ENCODE measurements at places on chromosomes 2 and 18.

- no peak for DNase-seq
Observed at GRCh38 chr2:127320586-127321275, 26.8 kb upstream of the ERCC3 start.

- DNase-seq: no peak
Observed at GRCh38 chr2:28407976-28408690, 15.5 kb downstream of the FOSL2 start.

DNA sequence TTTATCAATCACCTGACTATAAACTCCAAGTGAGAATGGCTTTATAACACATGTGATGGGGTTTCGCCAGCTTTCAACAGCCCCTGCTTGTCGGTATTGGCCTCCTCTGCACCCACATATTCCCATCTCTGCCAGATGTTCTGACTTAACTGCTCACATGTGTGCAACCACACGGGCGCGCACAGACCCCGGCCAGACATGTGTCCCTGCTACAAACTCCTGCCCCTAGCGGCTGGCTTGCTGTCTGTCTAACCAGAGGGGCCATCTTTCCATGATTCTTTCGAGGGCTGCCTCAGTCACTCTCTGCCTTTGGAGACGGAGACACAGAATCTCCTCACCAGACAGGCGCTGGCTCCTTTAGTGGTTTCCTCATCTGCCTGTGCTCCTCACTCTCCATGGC lies 15.3 kb downstream of the STON1 start:
- no peak for DNase-seq

- no peak for DNase-seq
Observed at GRCh38 chr18:7677001-7677400, 109.9 kb downstream of the PTPRM start.

DNA sequence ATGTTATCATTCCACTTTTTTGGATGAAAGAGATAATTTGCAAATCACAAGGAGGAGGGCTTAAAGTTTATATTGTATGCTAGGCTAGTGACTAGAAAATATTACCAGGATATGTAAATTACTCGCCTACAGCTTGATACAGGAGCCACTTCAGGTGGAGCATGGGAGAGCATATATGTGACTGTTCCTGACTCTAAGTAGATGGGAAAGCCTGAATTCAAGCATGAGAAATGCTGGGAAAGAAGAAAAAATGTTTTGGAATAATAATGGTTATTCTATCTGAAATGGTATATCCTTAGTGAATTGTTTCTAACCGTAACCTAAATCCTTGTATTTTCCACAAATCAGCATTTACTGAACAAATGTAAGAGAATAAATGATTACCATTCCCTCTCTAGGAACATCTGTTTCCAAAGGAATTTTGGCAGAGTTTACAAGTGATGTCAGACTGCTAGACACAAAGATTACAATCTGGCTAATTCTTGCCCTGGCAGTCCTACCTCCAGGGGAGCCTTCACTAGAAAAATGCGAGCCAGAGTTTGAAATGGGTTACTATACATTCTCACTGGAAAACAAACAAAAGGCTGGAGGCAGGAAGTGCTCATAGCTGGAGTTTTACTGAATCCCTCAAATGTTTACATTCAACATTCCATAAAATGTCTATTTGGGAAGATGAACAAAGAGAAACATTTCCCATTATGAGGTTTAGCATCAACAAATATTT lies 129.4 kb upstream of the MAPRE2 start:
- DNase-seq: no peak

- no peak for DNase-seq
Observed at GRCh38 chr2:134927195-134927594, 8.6 kb downstream of the CCNT2 start.

DNA sequence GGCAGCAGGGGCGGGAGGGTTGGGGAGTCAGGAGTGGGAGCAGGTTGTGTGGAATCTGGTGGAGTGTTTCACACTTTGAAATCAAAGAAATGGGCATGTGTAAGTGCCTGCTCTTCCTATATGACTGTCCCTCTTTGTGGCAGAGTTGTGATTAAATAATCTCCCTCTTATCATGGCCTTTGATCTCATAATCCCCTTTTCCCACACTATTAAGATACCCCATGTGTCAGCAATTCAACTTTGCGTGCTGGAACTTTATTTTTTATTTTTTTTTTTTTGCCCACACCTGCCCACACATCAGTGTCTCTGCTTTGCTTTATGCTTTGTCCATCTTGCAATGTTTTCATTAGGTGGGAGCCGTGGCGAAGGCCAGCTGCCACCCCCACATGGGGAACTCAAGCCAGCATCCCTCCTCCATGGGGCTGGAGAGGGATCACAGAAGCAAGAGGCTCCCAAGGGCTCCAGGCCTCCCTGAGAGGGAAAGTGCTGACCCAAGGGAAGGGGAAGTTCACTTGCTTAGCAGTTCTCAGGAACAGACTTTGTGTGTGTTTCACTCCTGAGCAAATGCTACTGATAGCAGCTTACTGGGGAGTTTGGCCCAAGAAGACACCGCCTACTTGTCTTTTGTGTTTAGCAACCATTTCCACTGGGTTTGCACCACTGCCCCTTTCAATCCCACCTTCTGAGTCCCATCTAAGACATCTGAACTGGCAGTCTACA lies 243.4 kb downstream of the BCL11A start:
- no peak for DNase-seq

DNA sequence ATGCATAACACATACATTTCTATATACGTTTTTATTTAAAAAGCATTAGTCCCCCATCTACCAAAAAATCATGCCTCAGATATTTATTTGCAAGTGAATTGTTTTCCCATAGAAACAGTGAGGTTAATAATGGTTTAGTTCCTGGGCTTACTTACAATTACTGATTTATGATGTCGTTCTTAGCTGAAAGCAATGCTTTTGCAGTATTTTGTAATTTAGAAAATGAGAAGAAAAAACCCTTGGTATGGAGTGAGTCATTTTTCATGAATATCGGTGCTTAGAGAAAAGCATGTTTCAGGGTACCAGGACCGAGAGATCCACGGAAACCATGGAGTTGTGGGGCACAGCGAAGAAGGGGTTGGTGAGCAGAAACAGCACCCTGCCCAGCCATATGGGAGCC lies 12.0 kb upstream of the CDK15 start:
- DNase-seq: no peak

All from NCI-H2029 treated with DMSO at 0.1 percent for 48 hours (cell line).